ENCODE measurements at places on chromosomes 2 and 18. TPM values are rescaled to one million over a fixed set of nuclear protein-coding genes. Genes with fewer than 3 reads are reported as not detected.
A peak's percentile ranks its signal among the peaks of the same experiment; 100 is the strongest.

GRCh38 chr2:24840962-24841945 is 48.0 kb downstream of the CENPO start:
- ATAC-seq, result no peak

DNA sequence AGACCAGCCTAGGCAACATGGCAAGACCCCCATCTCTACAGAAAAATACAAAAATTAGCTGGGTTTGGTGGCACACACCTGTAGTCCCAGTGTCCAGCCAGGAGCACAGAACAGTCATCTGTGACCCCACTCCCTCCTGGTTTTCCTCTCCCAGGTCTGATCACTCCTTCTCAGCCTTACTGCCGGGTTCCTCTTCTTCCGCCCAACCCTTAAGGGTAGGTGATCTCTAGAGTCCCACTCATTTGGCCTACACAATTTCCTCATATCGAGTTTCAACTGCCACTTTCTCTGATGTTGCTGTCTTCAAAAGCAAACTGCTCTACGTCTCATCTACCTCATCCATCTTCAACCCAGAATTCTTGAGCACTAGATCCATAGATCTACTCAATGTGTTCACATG is 13.4 kb upstream of the MAT2A start:
- no peak for ATAC-seq

- ATAC-seq, result peak; percentile 8
These were observed 821 bp upstream of the EML6 start for GRCh38 chr2:54722641-54723040.

GRCh38 chr2:43227830-43228281 is 1.4 kb upstream of the ZFP36L2 start:
- ATAC-seq, result no peak

DNA sequence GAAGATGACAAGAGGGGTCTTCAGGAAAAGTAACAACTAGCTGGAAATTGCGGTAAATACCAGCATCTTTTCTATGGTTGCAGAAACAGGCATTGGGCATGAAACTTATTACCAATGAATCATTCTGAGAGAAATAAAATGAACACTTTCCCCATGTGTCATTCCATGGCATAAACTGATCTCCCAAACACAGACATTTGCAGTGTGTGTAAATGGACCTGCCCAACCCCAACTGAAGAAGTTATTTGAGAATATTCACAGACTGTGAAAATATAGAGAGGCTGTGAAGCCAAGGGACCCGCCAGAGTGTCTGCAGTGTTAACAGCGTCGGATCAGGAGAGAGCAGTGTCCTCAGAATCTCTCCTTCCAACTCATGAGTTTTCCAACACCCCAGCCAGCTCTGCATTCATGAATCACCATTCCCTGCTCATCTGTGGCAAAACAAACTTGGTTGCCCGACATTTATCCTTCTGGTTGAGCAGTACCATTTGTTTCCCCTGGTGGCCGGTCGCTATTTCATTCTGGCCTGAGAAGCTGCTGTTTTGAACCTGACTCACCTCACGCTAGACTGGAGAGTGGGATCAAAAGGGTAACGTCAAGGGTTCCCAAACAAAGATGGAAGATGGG is 238.4 kb downstream of the PID1 start:
- ATAC-seq, result no peak

- ATAC-seq, result no peak
These were observed 43.6 kb upstream of the TMEM18 start for GRCh38 chr2:720842-721241.

GRCh38 chr2:88651646-88652045 is 24.4 kb upstream of the EIF2AK3 start:
- ATAC-seq, result peak; percentile 50

DNA sequence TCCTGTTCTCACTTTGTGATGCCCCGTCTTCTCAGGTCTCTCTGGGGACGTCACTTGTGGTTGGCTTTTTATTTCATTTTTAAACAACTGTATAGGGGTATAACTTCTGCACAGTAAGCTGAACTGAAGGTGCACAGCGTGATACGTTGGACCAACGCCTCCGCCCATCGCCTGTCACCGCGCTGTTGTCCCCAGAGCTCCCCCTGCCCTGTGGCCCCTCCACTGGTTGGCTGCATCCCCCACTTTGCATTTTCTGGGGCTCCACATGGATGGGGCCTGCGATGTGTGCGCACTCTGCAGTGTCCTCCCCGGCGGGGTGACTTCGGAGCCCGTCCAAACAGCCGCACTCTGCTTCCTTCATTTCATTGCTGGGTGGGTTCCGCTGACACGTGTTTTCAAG is 14.3 kb downstream of the GPR35 start:
- no peak for ATAC-seq

DNA sequence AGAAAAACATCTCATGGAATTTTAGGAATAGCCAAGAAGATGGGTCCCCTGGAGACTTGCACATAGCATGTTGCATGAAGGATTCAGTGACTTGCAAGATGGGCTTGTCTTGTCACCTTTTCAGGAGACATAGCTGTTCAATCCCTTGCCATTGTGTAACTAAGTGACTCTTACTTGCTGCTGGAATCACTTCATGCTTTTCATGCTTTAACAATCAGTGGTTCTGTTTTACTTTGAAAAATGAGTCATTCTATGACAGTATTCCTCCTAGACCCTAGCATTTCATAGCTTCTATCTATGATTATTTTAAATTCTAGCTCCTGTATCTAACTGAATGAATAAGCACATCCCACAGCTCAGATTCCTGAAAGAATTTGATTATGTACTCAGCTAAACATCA is 2.8 kb downstream of the KYNU start:
- peak; percentile 66 for ATAC-seq

DNA sequence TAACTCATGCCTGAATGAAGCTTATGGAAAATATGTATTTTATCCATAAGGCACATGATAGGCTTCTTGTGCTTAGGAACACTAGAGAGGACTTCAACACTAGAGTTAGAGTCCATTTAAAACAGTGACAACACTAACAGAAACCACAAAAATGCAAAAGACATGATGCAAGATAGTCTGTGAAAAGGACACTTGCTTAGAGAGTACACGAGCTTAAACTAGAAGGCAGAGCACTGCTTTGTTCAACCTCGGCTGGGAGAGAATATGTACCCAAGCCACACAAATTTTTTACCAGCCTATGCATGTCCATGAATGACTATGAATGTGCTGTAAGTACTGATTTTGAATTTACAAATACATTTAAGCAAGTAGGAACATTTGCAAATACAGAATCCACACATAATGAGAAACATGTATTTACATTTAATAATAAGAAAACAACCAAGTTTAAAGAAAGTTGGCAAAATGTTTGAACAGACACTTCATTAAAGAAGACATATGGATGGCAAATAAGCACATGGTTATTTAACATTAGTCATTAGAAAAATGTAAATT is 130.6 kb downstream of the SPOPL start:
- ATAC-seq, result peak; percentile 33

DNA sequence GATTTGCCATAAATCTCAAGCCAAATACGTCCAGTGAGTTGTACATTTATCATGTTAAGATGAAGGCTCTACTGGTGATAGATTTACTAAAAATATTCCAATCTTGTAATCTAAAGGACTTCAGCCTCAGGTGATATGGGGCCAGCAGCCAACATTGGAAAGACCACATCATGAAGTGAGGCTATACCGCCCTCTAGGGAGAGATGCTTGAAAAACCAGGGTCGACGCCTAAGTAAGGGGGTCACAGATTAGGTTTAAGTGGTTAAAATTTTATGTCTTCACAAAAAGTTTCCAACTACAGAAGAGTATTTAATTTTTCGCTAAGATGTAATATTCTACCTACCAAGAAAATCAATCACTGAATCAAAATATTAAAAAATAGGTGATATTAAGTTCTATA is 33.3 kb downstream of the DOCK10 start:
- ATAC-seq, result no peak

GRCh38 chr2:141301551-141301950 is 829.3 kb downstream of the LRP1B start:
- ATAC-seq, result no peak

DNA sequence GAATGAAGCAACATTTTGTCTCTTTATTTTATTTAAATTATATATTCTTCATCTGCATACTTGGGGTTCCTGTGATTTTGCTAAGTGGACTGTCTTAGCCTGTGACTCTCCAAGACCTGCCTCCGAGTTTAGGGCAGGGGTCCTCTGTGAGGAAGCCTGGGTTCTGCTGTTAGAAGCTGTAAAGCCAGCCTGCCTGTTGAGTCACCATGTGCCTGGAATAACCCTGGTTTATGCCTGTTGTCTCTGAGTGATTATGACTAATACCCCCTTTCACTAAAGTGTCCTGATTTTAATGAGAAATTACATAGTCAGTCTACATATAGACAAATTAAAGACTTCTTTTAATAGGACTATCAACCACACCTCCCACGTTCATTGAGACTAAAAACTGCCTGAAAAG is 369.1 kb downstream of the ZNF521 start:
- ATAC-seq, result no peak

DNA sequence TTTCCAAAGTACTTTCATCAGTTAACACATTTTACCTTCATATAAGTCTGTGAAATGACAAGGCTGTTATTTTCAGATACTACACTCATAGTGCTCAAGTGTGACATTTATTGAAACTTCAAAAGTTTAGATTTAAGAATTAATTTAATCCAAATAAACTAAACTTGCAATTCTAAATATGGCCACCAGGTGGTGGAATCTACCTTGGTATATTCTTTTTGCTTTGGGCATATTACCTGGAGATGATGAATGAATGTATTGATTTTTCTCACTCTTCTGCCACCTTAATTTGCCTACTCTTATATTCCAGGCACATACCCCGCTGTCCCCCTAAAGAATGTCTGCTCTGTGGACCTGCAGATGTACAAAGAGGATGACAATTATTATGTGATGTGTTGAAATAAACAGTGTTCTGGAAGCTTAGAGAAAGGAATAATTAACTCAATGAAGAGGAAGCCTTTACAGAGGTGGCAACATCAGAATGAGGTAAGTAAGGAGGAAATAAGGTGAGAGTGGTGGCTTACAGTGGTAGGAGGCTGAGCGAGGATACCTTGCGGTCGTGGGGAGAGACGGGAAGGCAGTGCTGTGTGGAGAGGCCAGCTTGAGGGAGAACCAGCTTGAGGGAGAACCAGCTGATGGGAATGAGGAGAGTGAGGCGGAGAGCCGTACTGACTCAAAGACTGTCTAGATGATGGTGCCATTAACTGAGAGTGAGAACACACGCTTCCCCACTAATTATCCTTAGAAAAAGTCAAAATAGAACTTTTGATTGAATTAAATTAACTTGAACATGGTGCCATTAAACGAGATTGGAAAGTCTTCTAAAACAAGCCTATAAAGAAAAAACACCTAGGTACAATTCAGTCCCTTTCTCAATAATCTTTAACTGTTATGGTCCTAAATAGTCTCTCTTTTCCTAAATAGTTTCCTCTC is 179.5 kb downstream of the CELF4 start:
- no peak for ATAC-seq

DNA sequence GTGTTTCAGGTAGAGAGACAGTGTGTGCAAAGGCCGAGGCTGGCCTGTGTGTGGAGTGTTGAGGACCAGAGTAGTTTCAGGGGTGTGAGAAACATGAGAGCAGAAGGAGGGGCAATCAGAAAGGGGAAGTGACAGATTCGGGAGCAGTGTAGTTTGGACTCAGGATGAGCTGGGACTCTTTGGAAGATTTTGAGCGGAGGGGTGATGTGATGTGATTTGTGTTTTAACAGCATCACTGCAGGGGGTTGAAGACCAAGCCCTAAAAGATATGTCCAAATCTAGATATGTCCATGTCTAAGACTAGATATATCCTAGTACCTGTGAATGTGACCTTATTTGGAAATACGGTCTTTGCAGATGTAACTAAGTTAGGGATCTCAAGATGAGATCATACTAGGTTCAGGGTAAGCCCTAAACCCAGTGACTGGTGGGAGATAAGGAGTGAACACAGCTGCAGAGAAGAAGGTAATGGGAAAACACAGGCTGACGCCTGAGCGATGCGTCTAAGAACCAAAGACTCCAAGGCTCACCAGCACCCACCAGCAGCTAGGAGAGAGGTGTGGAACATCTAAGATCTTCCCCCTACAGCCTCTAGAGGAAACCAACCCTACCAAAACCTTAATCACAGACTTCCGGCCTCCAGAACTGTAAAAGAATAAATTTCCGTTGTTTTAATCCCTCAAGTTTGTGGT is 38.5 kb upstream of the MYO3B start:
- ATAC-seq, result no peak

DNA sequence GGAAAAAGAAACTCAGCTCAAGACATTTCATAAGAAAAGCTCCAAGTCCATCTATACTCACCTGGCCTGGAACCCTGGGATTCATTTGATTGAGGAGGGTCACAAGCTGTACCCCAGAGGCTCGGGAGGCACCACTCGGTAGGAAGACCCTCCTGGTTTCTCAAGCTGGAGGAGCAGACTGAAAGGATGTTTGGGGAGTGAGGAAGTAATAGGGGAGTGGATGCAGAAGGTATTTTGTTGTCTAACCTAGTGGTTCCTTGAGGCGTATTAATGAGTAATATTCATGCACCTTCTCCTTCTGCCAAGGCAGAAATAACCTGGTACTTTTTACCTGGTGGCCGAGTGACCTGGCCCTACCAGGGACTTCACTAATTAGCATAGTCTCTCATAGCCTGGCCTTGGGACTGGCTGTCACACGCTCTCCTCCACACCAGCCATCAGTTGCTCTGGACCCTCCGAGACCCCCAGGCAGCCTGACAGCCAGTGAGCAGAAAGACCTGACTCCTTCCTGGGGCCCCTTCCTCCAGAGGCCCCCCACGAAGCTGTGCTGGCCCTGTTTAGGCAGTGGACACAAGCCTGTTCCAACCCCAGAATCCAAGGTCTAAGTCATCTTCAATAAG is 161.4 kb downstream of the BCL2 start:
- no peak for ATAC-seq

GRCh38 chr2:233210843-233211547 is 40.5 kb upstream of the ATG16L1 start:
- peak; percentile 62 for ATAC-seq

GRCh38 chr2:229641676-229642075 is 72.7 kb downstream of the DNER start:
- ATAC-seq, result no peak

DNA sequence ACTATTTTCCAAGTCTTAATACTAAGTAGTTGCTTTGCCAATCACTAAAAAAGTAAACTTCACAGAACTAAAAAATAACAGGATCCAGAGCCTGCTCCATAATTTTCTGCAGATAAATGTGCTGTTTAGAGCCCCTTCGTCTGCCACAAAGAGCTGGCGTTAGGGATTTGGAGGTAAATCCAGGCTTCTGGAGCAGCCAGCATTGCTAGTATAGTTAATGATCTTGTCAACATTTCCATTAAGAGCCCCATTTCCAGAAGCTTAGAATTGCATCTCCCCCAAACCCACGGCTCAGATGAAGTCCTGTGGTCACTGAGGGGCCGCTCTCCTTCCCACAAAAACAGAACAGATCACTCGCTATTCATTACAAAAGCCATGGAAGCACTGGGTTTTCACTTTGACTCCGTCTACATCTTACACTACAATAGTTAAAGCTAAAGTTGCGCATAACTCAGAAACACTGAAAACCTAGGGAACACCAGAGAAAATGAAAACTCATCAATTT is 41.9 kb downstream of the ZNF516 start:
- ATAC-seq, result no peak

Gene LYPD1
- 1.6 TPM for total RNA-seq

Gene C2orf66
- total RNA-seq, result not detected

Gene GAREM1
- total RNA-seq, result 22.9 TPM

Gene ARHGAP15
- 2.6 TPM for total RNA-seq

Gene TTN
- 1.5 TPM for total RNA-seq

Gene RPRM
- total RNA-seq, result not detected

Gene WNT10A
- total RNA-seq, result 3.4 TPM

Gene CTAGE1
- not detected for total RNA-seq

Gene CFAP65
- not detected for total RNA-seq

Data from esophagus mucosa (tissue), 1 donor.